Fibroblast of skin of scalp (primary cell): ENCODE measurements at places on chromosomes 1 and 21.
A peak's percentile ranks its signal among the peaks of the same experiment; 100 is the strongest.

DNA sequence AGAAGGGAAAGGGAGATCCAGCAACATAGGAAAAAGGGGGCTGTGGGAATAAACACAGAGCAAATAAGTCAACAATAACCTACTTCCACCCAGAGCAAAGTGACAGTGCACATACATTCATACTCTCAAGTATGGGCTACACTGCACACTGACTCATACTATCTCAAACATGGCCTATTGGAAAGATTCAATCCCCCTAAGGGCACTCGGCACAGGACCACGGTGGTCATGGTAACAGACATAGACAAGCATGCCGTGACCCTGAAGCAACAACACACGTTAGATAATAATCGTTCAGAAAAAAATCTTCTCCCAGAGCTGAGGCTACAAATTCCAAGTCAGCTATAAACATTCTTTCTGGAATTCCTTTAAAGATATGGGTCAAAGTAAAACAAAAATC is 16.8 kb upstream of the JAK1 start:
- DNase-seq = peak; percentile 83

- DNase-seq = no peak
Measured at GRCh38 chr1:91499346-91499745, 1.3 kb upstream of the CDC7 start.

- peak; percentile 30 for DNase-seq
Measured at GRCh38 chr1:78045926-78046778, at the start of gene GIPC2. Gene GIPC2, plus strand, starts transcription at chr1:78045966. Its CDS starts 129 bp downstream, at chr1:78046095.

- DNase-seq = no peak
Measured at GRCh38 chr1:228825840-228826484, 90.7 kb downstream of the RHOU start.

GRCh38 chr1:76725864-76726619 is 141.2 kb upstream of the ST6GALNAC5 start:
- DNase-seq = peak; percentile 11

DNA sequence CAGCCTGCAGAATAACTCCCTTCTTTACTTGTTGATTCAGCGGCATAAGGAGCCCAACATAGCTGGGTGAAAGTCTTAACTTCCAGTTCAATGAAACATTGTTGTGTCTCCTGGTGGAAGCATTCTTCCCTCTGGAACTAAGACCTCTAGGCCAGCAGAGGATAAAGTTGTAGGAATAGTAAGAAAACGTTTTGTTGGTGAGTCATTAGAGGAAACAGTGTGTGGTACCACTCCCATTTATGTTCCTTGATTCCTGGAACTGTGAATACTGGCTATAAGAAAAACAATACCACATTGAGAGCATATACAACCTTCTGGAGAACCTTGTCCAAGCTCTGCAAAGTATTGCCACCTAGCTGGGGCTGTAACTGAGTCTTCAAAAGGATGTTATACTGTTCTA is 737.4 kb upstream of the ZP4 start:
- DNase-seq = peak; percentile 34

GRCh38 chr1:79472067-79472656 is 465.6 kb upstream of the ADGRL4 start:
- DNase-seq = no peak

DNA sequence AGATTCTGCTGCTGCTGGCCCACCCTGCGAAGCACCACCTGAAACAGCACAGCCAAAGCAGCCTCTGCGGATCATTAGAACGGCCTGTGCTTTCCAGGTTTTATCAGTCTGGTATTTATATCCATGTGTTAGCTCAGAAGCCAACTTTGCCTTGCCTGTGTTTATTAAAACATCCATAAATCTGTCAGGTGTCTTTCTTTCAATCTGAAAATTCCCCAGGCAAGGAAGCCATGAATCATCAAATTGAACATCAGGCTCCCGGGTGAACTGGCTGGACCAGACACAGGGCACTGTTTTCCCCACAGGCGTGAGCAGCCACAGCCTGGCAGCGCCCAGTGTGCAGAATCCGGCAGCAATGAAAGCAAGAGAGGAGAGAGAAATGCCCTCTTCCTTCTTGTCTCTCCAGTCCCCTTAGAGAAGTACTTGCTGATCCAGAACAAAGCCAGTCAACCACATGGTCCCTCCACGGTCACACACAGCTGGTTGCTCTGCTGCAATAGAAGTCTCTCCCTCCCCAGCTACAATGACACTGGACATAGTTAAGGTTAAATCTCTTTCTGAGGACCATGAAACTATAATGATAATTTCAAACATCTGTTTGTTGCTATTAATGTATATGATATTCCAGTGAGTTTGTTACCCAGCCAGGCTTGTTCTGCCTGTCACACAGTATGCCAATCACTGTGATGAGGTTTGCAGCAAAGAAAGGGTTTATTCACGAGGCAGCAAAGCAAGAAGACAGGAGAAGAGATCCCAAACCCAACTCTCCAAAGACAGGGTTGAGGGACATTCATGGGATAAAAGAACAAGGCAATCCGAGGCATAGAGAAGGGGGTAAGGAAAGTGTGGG is 212.1 kb upstream of the FMN2 start:
- DNase-seq = no peak

GRCh38 chr1:167492481-167492910 is 25.8 kb downstream of the CD247 start:
- DNase-seq = no peak

DNA sequence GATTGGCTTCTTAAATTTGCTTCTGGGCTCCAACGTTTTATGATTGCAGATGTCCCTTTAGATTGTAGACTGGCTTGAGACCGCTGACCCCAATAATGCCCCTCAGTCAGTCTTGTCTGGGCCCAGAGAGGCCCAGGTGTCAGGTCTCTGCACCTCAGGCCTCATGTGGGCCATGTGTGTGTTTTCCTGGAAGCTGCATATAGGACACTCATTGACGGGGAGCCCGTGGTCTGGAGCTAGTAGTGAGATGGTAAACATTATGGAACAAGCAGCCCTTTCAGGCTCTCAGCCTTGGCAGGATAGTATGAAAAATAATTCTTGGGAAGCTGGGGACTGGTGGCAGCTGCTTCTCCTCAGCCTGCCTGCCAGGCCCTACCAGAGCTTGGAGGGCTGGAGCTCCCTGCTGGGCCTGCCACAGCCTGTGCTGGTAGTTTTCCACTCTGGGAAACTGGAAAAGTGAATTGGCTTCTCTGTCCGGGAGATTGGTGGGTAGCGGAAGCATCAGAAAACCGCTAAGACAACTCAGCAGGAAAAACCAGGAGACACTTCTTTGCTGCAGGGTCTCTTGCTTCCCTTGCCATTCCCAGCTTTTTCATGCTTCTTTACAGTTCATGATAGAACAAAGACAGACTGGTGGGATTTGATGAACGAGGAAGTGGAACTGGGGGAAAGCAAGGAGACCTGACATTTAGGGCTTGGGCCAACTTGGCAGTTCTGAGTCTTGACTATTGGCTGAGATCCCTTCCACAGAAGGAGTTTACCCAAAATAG is 57.8 kb upstream of the HSD17B7 start:
- DNase-seq = no peak

- no peak for DNase-seq
Measured at GRCh38 chr1:30386156-30386926, 337.0 kb downstream of the MATN1 start.

GRCh38 chr1:24311234-24311633 is 7.9 kb upstream of the GRHL3 start:
- DNase-seq = no peak

DNA sequence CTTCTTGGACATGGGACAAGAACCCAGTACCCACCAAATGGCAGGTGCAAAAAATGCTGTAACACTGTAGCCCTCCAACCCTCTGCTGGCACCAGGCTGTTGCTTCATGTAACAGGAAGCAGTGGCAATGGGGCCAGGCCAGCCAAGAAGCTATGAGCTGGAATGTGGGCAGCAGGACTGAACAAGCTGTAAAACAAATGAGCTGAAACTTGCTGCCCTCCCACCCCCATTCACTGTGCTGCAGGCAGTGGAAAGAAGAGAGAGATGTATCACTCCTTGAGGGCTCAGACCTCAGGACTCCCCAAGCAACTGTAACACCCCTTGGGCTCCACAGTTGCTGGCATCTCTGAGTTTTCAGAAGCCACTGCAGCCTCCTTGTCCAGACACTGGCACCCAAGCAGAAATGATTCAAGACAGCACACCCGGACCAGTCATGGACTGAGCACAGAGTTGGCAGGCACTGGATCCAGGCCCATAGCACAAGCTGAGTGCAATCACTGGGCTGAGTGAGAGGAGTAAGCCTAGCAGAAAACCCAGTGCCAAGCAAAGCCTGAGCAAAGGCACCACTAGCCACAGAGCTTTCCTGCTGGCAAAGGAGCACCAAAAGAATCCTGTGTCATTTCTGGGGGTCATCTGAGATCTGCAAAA is 321.4 kb upstream of the CXADR start:
- DNase-seq = no peak

GRCh38 chr1:212613440-212614335 is 5.1 kb downstream of the ATF3 start:
- peak; percentile 90 for DNase-seq

DNA sequence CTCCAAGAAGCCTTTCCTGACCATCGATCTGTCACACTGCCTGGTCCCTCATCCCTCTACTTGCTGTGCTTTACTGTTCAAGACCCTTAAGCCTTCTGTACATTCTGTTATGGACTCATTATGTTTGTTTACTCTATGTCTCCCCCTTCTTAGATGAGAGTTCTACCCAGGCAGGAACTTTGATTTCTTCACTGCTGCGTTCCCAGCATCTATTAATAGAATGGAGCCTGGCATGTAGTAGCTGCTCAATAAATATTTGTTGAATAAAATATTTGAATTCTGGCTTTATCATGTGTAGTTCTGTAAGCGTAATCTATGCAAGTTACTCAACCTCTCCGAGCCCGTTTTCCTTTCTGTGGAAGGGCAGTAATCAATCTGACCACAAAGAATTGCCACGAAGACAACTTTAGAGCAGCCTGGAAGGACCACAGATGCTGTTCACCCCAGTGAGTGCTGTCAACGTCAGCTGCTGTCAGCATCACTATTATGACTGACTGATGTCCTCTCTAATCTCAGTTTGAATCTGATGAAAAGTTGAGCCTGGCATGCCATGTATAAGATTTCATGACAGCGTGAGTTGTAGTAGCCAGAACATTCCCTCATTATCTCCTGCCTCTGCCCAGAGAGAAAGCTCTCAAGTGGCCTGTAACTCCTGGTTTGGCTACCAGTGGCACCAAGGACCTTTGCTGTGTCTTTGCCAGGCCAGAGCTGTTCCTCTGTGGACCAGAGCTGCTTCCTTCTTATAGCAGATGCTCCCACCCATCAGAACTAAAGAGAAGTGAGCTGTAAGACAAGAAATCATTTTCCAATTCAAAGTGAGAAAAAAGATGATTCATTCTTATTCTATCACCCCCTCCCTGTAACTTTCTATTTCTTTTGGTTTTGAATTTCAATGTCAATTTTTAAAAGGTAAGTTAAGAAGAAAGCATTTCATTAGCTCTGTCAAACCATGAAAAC is 94.5 kb downstream of the PRDM2 start:
- DNase-seq = no peak

GRCh38 chr1:180236698-180237509 is 6.8 kb downstream of the LHX4 start:
- DNase-seq = no peak

GRCh38 chr1:52305417-52306226 is 60.4 kb downstream of the CC2D1B start:
- DNase-seq = no peak

GRCh38 chr21:14716761-14717396 is 170.8 kb upstream of the SAMSN1 start:
- no peak for DNase-seq

GRCh38 chr1:70966018-70966638 is 81.5 kb downstream of the PTGER3 start:
- DNase-seq = no peak

- no peak for DNase-seq
Measured at GRCh38 chr1:91777196-91777595, 108.8 kb downstream of the TGFBR3 start.

GRCh38 chr1:164443166-164443565 is 115.8 kb upstream of the PBX1 start:
- DNase-seq = no peak
